ENCODE measurements at places on chromosomes 5 and 9. TPM values are rescaled to one million over a fixed set of nuclear protein-coding genes. Genes with fewer than 3 reads are reported as not detected.

Gene WWC1
- total RNA-seq: 21.0 TPM

Gene AHRR
- 3.7 TPM for total RNA-seq

Gene SH2D3C
- 0.12 TPM for total RNA-seq

Gene GALNT12
- 8.6 TPM for total RNA-seq

Gene ACER2
- total RNA-seq: 2.8 TPM

Gene PTGDS
- not detected for total RNA-seq

Gene TTC16
- total RNA-seq: 0.20 TPM

Gene ST6GALNAC6
- total RNA-seq: 6.5 TPM

Gene RAB3C
- total RNA-seq: 27.7 TPM

Gene FYB1
- 0.02 TPM for total RNA-seq

Gene FBXL7
- 3.9 TPM for total RNA-seq

Gene ADAMTS16
- not detected for total RNA-seq

Gene ADGRD2
- not detected for total RNA-seq

Gene DIPK1B
- 14.4 TPM for total RNA-seq

Gene TMEM215
- not detected for total RNA-seq

Gene GRIA1
- total RNA-seq: not detected

Gene GPR150
- not detected for total RNA-seq
